ENCODE measurements at places on chromosomes 3 and 15.

- DNase-seq: no peak
Measured at GRCh38 chr3:180977498-180977897, 12.0 kb downstream of the DNAJC19 start.

DNA sequence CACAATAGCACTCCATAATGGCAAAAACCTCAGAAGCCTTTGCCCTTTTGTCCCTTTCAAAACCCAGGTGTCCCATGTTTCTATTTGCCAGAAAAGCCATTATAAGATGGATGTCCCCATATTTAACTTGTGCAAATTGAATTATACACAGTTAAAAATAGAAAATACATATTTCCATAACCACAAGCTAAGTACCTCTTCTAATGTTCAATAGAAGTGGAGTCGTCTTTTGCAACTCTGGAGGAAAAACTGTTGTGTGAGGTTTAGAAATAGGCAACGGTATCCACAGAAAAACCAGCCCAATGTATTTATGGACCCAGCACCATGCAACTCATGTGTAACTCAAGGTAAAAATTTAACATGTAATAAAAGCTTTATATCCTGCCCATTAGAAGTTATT is 83.6 kb upstream of the STRIT1 start:
- DNase-seq: no peak

GRCh38 chr15:66580643-66581042 is 14.8 kb upstream of the LCTL start:
- DNase-seq: no peak

- DNase-seq: no peak
Measured at GRCh38 chr3:61669668-61670299, 108.4 kb downstream of the PTPRG start.

DNA sequence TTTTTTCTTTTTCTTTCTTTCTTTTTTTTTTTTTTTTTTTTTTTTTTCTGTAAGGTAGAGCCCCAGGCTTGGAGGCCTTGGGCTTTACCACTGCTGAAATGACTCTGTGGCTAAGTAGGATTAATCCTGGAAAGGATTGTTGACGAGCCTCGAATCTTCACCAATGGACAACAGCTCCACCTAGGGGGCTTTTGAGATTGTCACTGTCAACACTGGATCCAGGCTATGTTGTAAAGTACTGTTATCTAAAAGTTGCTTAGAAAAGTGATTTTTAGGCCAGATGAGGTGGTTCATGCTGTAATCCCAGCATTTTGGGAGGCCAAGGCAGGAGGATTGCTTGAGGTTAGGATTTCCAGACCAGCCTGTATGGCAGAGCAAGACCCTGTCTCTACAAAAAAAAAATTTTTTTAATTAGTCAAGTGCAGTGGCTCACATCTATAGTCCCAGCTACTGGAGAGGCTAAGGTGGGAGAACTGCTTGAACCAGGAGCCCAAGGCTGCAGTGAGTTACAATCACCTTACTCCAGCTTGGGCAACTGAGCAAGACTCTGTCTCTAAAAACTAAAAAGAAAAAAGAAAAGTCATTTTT is 41.6 kb downstream of the KLHL18 start:
- DNase-seq: peak; percentile 72

- no peak for DNase-seq
Measured at GRCh38 chr3:137103739-137104138, 146.0 kb downstream of the IL20RB start.

GRCh38 chr3:71219744-71220638 is 363.5 kb downstream of the FOXP1 start:
- no peak for DNase-seq

GRCh38 chr3:80014576-80014975 is 246.8 kb upstream of the ROBO1 start:
- no peak for DNase-seq

- DNase-seq: no peak
Measured at GRCh38 chr3:54565956-54566355, 361.9 kb downstream of the LRTM1 start.

DNA sequence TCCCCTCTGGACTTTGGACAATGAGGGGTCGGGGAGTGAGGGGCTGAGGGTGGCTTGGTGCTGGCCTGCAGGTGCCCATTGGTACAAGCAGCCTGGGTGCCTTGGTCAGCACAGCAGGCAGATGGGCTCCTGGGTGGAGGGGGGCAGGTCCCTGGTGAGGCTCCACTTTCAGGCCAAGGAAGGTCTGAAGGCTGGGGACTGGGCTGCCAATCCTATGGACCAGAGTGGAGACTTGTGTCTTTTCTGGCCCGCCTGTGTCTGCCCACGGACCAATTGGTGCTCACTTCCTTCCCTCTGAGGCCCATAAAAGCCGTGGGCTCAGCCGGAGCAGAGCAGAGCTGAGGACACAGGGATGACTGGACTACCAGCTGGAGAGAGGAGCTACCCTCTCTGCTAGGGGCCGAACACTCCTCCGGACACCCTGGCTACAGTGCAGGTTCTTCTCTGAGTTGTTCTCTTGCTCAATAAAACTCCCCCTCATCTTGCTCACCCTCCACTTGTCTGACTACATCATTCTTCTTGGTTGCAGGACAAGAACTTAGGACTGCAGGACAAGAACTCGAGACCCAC is 31.9 kb upstream of the IREB2 start:
- no peak for DNase-seq

GRCh38 chr15:45333550-45333949 is 44.8 kb downstream of the GATM start:
- no peak for DNase-seq

DNA sequence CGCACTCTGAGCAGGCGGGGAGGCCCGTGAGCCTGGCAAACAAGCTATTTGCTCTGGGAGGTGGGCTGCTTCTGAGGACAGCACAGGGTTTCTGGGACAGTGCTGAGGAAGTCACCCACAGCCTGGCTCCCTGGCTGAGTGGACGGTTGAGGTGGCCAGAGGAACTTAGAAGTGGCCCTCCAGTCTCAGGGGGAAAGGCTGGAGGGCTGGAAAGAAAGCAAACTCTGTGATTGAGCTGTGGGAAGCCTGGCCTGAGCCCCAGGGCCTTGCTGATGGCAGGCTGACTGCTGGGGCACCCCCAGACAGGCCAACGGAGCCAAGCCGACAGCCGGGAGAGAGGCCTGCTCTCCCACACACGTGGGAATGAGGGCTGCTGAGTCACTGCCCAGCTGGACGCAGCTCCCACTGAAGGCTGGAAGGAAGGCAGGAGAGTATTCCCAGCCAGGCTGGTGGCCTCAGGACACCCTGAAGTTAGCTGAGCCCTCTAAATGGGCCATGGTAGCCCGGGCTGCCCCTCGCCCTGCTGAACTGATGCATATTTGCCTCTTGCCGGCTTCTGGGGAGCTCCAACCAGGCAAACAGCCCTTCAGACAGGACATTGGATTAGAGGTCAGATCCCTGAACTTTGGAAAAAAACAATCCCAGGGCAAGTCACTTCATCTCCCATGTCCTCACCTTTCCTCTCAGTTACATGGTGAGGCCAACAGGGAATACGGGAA is 98.0 kb upstream of the TLE3 start:
- no peak for DNase-seq

DNA sequence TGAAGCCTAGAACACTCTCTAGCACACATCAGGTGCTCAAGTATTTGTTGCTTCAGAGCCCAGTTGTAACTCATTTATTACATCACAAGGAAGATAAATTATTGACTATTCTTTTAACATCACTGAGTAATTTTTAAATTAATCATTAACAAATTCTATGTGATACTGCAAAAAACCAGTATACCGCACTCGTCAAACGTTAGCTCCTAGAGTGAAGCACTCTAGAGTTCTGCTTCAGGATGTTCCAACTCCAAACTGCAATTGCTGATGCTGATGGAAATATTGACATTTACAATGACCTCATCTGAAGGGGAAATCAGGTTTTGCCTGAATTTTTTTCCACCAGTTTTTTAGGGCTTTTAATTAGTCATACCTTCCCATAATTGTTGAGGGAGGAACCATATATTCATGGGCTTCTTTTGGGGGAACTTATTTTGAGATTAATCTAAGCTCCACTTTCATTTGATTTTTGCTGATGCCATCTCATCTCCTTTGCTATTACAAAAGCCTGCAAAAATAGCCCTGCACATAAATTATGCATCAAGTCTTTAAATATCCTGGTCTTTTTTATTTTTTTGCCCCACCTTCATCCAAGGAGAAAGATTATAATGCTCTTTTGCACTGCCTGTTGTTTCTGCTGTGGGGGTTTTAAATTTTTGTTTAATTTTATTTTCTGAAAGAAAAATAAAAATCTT is 123.0 kb upstream of the STAC start:
- no peak for DNase-seq

DNA sequence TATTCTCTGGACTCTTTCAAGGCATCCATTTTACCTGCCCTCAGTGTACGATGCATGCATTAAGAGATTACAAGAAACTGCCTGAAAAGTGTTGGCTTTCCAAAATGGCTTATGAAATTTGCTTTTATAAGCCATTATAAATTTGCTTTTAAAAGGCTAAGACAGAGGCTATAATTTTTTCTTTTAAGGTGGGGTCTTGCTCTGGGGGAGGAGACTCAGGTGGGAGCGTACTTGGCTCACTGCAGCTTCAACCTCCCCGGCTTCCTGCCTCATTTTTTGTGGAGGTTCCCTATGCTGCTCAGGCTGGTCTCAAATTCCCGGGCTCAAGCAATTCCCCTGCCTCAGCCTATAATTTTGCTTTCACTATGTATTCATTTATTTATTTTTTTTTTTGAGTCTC is 17.6 kb downstream of the TRA2B start:
- DNase-seq: no peak

DNA sequence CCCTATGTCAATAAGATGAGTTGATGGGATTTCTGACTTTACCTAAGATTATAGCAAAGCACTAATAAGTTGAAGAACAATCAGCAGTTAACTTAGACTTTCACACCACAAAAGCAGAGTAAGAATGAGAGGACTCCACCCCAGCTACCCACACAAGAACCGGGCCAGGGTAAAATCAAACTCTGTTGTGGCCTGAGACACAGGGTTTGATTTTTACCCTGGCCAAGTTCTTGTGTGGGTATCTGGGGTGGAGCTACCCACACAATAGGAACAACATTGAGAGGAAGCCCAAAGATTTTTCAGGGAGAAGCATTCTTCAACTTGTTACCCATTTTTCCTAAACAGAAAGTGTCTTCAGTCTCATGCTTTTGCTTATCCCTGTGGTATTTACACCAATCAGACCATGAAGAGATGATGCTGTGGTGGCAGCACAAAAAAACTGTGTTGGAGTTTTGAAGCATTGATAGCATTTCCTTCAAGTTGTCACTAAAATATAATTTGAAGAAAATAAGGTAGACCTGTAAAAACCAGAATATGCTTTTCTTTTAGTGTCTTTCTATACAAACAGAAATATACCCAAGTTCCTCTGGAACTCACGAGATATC is 25.6 kb downstream of the CPOX start:
- no peak for DNase-seq

- DNase-seq: peak; percentile 59
Measured at GRCh38 chr3:39990532-39990931, 181.1 kb downstream of the MYRIP start.

GRCh38 chr3:129505341-129505740 is 23.1 kb upstream of the RHO start:
- no peak for DNase-seq

- DNase-seq: no peak
Measured at GRCh38 chr3:13004376-13004775, 68.9 kb downstream of the IQSEC1 start.

DNA sequence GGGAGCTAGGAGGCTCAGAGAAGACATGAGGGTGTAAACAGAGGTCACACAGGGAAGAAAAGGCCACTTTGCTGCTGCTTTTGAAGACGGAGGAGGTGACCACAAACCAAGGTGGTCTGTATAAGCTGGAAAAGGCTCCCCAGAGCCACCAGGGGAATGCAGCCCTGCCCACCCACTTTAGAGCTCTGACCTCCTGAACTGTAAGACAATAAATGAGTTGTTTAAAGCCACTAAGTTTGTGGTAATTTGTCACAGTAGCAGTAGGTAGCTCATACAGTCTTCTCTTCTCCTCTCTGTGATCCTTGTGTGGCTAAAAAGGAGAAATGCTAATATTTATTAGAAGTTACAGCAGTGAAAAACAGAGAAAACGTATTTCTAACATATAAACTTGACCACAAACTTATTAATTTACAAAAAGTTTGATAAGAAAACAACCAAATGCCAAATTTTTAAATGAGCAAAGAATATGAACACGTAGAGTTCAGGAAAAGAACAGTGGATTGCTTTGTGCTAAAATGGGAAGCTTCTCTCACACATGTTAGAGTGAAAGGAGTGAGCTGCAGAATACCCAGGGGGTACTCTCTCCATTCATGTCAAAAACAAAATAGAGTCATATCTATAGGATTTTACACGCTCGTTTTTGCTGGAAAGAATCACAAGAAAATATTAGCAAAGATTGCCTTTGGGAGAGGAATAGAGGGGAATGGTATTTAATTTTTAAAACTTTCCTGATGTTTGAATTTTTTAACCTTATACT is 71.0 kb downstream of the NOX5 start:
- DNase-seq: no peak

- DNase-seq: no peak
Measured at GRCh38 chr3:89221924-89222323, 114.5 kb downstream of the EPHA3 start.

- no peak for DNase-seq
Measured at GRCh38 chr3:160605315-160605714, 39.9 kb upstream of the KPNA4 start.

All from Caco-2 (cell line).